Bone marrow (tissue), 2 donors: ENCODE measurements at places on chromosomes 4 and X.

DNA sequence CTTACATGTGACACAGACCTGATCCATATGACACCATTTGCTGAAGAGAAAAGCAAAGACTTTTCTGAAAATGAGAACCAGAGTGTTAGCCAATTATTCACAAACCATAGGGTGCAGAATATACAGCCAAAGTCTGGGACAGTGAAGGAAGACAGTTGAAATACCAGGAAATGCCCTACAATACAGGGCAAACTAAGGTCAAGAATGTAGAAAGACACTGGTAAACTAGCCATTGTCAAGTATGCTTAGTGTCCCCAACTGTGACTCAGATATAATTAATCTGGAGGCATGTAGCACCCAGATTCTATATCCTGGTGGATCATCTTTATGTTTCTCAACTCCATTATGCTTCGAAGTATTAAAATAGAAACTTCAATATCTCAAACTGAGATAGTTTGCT lies 200.9 kb upstream of the FSTL5 start:
- no peak for DNase-seq

DNA sequence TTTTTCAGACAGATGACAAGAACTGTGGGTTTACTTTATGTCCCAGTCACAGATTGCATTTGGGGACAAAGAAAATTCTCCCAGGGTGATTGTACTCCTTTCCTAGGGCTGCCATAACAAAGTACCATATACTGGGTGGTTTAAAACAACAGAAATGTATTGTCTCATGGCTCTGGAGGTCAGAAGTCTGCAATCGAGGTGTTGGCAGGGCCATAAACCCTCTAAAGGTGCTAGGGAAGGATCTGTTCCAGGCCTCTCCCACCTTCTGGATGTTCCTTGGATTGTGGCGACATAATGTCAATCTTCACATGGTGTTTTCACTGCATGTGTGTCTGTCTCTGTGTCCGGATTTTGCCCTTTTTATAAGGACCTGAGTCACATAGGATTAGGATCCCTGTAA lies 12.3 kb downstream of the GEMIN8 start:
- no peak for DNase-seq

- no peak for DNase-seq
Observed at GRCh38 chr4:20612313-20612712, 87.9 kb upstream of the PACRGL start.

GRCh38 chr4:153733751-153734448 lies 25.9 kb downstream of the RNF175 start:
- no peak for DNase-seq
